Kidney (tissue), 22 donors: ENCODE measurements at places on chromosomes 2 and 18.

- peak; percentile 76 for DNase-seq
These were observed 56.2 kb downstream of the EMILIN2 start for GRCh38 chr18:2903006-2903405.

DNA sequence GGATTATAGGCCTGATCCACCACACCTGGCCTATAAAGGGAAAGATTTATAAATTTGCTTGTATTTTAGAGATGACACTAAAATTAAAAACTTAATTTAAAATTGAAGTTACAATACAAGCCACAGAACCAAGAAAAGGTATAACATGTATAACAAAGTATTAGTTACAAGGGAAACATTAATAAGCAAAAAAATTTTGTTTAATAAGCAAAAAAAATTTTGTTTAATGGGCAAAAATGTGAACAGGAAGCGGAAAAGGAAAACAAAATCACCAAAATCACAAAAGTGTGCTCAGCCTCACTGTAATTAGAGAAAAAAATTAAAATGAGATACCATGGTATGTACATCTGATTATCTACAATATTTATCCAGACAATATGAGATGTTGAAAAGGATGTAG, 15.9 kb upstream of the NDUFV2 start:
- DNase-seq: no peak

DNA sequence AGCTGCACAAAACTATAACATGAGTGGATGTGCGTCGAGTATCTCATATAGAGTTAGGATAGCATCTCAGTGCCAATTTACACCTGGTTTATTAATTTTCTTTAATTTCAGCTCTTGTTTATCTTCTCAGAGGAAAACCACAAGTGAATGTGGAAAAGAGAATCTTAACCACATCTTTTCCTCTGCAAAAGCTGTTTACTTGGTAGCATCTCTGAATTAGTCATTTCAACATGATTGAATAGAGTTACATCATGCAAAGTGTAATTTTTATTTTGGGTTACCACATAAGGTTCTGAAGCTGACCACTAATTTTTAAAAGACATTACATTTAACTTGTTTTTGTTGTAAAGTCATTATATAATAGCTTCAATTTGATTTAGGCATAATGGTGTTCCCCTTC, 83.8 kb upstream of the FAM237A start:
- no peak for DNase-seq

- no peak for DNase-seq
These were observed 118.4 kb downstream of the ARL4C start for GRCh38 chr2:234378440-234378839.

GRCh38 chr2:164412831-164413230, 208.5 kb downstream of the GRB14 start:
- DNase-seq: no peak

DNA sequence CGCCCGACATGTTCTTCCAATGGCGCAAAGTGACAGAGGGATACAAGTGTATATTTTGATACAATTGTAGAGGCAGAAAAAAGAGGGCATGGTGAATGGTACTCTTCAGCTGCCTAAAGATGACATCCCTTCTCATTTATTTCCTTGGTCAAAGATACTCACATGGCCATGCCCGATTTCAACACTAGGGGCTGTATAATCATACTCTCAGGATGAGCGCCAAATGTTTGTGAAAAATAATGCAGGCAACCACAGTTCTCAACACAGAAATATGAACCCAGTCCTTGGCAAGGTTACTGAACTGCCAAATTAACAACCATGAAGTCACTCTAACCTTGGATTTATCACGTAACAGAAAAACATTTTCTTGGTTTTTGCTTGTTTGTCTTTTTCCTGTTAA, 204.4 kb downstream of the CCDC102B start:
- DNase-seq: no peak

DNA sequence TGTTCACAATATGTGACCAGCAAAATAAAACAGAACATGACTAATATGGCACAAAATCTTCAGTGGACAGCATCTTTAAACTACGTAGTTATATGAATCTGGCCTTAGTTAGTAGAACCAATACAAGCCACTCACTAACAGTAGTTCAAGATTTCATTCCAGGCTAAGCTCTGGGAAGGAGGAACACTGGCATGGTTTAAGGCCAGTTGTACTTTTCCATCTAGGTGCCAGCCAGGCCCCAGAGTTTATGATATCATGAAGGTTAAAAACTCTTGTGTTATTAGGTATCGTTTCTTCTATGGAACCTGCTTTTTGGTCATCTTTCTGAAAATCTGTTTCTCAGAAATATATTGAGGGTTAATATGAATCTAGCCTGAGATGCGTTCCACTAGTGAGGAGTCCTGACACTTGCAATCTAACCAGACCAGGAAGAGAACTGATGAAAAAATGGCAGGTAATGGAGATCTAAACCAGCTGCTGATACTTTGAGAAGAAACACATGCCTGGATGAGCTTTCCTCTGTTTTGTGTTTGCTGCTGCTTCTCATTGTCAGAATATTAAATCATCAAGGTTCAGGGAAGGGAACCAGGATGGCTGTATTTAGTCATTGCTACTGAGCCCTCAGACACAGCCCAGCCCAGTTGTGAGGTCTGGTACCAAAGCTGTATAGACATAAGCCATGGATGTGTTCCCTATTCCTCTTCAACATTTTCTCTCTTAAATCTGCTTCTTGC, 182.8 kb upstream of the SETBP1 start:
- DNase-seq: no peak

DNA sequence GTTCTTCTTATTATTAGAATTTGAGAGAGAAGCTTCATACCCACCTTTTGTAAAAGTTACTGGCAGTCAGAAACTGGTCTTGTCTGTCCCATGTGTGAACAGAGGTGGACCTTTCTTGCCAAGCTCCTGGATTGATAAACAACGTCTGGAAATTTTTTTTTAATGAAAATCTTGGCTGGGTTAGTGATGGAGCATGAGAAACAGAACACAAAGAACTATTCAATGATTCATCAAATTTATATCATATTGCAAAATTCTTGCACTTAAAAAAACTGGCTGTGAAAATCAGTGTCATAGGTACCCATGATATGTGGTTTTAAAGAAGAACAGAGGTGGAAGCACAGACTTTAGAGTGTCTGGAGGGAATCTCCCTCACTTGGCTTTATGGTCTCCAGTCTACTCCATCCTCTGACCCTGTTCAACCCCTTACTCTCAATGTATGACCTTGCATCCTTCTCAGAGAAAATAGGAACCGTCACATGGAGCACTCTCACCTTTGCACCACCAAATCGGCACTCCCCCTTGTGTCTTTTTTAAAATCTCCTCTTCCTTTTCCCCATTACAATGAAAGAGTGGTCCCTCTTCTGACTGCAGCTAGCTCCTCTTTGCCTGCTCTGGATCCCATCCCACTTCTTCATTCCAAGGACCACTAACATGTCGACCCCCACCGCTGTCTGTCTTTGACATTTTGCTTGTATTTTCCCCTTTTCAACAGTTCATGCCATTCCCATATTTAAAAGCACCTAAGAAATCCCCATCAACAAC, 58.2 kb downstream of the COPS8 start:
- no peak for DNase-seq

DNA sequence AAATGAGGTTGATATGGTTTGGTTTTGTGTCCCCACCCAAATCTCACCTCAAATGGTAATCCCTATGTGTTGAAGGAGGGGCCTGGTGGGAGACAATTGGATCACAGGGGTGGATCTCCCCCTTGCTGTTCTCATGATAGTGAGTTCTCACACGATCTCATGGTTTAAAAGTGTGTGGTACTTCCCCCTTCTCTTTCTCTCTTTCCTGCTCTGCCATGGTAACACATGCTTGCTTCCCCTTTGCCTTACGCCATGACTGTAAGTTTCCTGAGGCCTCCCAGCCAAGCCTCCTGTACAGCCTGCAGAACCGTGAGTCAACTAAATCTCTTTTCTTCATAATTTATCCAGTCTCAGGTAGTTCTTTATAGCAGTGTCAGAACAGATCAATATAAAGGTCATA, 24.7 kb upstream of the FAM124B start:
- no peak for DNase-seq

- peak; percentile 95 for DNase-seq
These were observed at the start of gene PTPRM for GRCh38 chr18:7566567-7567473. PTPRM (plus strand) TSS chr18:7567316; CDS start chr18:7567819, 503 bp downstream.

DNA sequence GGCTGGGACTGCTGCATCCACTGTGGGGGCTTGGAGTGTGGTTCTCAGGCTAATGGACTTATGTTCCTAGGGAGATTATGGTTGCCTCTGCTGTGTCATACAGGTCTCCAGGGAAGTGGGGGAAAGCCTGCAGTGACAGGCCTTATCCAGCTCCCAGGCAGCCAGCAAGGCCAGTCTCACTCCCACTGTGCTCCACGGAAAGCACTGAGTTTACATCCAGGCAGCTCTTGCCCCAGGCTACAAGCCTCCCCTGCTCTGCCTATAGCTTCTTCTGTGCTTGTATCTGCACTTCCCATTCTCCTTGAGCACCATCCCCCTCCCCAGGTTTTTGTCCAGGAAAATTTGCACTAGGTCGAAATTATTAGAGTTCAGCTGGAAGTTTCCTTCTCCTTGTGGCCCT, 231.9 kb downstream of the ZRANB3 start:
- no peak for DNase-seq

- DNase-seq: no peak
These were observed 39.2 kb downstream of the MREG start for GRCh38 chr2:215973954-215974699.

GRCh38 chr2:9631553-9631819, 689 bp upstream of the YWHAQ start:
- no peak for DNase-seq
